ENCODE measurements at places on chromosomes 3 and 15.

- DNase-seq: no peak
Measured at GRCh38 chr3:186511245-186511644, 32.9 kb downstream of the CRYGS start.

- DNase-seq: peak; percentile 31
Measured at GRCh38 chr3:131107637-131108433, 81.2 kb downstream of the NEK11 start.

- no peak for DNase-seq
Measured at GRCh38 chr15:82792068-82792467, 13.8 kb downstream of the FSD2 start.

GRCh38 chr3:23985747-23986544 lies 40.9 kb downstream of the NR1D2 start:
- no peak for DNase-seq

DNA sequence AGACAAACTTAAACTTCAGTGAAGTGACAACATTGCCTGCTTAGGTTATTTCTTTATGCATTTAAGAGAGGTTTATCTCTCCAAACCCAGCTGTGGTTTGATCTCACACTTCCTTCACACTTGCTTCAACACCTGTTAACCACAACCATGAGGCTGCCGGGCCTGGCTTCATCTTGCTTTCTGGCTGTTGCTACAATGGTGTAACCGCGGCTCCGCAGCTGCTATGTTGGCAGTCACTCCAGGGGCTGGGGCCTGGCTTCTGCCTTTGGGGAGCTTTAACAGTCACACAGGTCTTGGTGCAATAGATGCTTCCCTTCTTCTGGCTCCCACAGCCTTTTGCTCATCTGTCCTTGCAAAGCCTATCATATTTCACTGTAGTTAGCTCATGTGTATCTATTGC lies 72.9 kb upstream of the MNS1 start:
- no peak for DNase-seq

- no peak for DNase-seq
Measured at GRCh38 chr3:124702950-124703349, 27.3 kb upstream of the UMPS start.
